ENCODE measurements at places on chromosomes 3 and 15.
A peak's percentile ranks its signal among the peaks of the same experiment; 100 is the strongest.

GRCh38 chr15:39770748-39771689 is 11.6 kb downstream of the FSIP1 start:
- DNase-seq, result no peak

GRCh38 chr3:180267202-180267843 is 230.6 kb upstream of the PEX5L start:
- no peak for DNase-seq

DNA sequence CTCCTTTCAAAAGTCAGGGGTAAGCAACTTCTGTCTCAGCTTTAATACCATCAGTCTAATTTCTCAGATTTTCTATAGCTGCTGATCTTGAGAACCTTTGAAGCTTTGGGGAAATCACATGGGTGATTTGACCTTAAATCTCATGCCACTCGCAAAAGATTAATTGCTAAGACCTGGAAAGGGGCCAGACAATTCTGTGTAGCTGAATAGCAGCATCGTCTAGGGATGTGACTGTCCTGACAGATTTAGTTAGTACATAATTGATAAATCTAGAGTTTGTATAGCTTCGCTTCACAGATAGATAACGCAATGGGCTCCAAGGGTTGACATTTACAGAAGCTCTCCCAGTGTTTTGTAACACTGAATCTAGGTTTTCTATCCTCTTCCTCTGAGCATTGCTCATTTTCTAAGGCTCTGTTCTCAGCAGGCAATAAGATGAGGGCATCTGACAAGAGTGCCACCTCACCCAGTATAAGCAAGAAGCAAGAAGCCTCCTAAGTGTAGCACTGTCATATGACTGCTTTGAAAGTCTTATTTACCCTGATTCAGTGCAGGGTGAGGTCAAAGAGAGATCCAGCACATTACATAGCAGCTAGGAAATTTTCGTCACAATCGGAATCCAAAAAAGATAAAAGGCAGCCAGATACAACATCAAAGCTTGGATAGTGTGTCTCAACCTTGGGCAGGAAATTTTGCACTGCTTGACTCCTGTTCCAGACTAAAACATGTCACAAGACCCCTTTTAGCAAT is 47.7 kb upstream of the DUT start:
- DNase-seq, result no peak

GRCh38 chr3:16864610-16865313 is 20.0 kb upstream of the PLCL2 start:
- DNase-seq, result no peak

GRCh38 chr3:110755345-110755744 is 316.3 kb upstream of the NECTIN3 start:
- DNase-seq, result no peak

DNA sequence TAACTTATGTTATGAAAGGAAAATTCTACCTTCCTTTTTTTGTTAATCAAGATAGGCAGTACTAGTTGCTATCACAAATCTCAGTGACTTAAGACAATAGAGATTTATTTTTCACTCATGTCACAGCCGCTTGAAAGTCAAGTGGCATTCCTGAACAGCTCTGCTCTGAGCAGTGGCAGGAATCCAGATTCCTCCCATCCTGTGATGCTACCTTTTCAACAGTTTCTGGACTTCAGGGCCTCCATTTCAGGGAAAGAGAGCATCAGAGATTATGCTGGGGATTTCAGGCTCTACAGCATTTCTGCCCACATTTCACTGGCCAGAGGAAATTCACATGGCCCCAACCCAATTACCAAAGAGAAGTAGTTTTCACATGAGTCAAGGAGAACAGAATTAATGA is 83.4 kb downstream of the IL1RAP start:
- no peak for DNase-seq

DNA sequence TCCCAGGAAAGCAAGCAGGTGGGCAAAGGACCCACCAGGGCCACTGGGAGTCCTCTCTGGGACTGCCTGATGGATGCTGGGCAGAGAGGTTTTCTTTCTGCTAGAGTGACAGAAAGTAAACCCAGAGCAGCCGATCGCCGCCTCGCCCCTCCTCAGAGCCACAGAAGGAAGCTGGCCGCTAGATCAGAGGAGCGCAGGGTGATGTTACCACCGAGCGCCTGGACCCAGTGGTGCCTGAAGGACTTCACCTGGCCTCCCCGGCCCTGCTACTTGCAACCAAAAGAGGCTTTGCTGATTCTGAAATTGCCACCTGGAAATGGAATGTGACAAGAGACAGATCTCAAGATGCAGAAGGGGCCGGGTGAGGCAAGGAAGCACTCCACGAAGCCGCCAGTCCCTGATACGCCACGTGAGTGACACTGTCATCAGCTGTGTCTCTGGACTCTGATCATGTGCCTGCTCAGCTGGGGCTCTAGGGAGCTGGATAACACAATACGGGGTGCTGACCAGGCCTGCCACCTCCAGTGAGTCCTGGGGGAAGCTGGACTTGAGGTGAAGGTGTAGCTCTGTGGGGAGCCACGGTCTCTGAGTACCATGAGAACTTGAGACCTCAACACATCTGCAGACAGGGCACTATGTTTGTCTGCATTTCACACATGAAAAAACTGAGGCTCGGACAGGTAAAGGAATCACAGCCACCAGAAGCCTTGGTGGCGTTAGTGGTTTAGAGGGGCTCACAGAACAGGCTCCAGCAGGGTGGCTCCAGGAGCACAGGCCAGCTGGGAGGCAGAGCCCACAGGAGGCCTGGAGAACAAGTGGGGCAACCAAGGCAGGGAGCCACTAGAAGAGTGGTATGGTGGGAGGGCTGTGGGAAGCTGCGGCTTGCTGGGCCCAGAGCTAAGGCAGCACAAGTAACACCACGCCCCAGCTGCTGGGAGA is 137.9 kb upstream of the PRR20G start:
- no peak for DNase-seq

DNA sequence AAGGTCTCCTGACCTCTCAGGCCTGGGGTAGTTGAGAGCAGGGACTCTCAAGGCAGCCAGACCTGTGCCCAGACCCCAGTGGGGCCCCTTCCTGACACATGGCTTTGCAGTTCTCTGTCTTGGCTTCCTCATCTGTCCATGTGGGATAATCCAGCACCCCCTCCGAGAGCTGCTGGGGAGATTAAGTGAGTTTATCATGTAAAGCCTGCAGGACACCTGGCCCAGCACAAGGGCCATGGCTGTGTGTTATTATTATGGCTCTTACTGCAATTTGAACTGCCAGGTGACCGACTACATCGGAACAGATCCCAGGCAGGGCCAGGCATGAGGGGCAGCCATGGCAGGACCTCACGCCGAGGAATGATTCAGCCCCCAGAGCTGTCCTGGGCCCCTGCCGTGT is 12.6 kb downstream of the DUSP7 start:
- no peak for DNase-seq

DNA sequence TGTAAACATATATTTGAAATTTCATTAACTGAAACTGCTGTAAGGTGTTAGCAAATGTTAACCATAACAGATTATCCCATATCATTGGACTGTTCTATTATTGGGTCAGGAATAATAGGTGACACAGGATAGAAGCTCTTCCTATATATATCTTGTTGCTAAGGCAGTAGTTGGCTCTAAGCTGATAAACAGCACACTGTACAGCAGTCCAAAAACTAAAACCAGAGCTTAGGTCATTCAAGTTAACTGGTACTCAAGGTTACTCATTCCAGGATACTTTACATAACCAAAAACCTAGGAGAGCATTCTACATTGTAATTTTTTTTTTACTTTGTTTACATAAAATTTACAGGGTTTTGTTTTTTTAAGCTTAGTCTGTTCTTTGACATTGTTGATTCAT is 8.9 kb downstream of the DNAJC19 start:
- DNase-seq, result no peak

DNA sequence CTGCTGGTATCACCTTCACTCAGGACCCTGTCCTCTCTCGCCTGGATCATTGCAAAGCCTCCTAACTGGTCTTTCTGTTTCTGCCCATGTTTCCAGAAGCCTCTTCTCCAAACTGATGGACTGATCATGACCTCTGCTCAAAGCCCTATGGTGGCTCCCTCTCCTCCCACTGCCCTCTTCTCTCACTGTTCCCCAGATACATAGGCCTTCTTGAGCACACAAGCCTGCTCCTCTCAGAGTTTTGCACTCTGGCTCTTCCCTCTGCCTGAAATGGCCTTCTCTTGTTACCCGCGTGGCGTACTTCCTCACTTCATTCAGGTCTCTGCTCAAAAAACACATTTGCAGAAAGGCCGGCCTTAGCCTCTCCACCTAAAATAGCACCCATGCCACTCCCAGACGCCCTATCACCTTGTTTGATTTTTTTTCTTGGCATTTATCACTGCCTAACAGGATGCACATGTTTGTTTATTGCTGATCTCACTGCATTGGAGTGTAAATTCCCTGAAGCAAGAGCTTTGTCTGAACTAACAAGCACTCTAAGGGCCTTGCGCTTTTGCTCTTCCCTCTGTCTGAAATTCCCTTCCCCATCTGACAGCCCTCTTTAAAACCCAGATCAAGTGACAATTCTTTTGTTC is 1.4 kb upstream of the ETFA start:
- no peak for DNase-seq

- DNase-seq, result no peak
These were observed 99.8 kb downstream of the MEGF11 start for GRCh38 chr15:66153549-66154415.

DNA sequence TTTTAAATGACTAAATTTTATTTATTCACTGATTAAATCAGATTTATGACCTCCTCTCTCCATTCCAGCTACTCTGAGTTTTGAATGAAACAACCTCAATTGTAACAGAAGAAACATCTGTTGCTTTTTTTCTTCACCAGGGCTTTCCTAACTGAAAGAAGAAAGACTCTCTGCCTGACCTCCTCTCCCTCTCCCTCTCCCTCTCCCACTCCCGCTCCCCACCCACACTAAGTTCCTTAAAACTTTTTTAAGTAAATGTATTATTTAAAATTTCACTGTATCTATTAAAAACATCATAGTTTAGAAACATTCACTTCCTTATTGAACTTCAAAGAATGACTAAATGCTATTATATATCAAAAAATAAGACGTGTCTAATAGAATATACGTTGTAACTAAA is 122.0 kb downstream of the TFDP2 start:
- DNase-seq, result no peak

GRCh38 chr3:151625586-151625985 is 108.1 kb upstream of the AADACL2 start:
- DNase-seq, result no peak

- peak; percentile 67 for DNase-seq
These were observed 19.5 kb downstream of the TKT start for GRCh38 chr3:53236112-53236841.

- DNase-seq, result no peak
These were observed 78.2 kb downstream of the NEDD4 start for GRCh38 chr15:55915221-55915620.

DNA sequence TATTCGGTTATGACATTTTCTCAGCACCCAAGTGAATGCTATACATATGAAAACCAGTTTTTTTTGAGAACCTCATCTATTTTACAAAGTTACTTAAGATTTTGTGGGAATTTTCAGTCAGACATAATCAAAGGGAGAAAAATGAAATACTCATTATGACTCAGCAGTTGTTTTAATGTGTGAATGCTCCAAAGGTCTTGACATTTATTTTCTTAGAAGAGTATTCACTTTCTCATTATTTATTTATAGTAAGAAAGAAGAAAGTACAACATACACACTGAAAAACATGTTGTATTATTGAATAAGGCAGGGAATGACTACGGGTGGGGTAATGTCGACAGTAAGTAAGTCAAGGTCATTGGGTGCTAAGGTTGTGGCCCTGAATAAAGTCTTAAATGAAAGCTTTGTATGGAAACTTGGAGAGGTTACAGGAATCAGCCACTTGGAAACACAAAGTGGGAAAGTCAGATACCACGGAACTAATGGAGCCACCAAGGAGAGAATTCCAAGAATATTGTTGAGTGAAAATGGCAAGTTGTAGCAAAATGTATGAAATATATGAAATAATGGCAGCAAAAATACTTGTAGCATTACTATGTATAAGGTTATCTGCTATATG is 844.5 kb downstream of the TBL1XR1 start:
- no peak for DNase-seq

DNA sequence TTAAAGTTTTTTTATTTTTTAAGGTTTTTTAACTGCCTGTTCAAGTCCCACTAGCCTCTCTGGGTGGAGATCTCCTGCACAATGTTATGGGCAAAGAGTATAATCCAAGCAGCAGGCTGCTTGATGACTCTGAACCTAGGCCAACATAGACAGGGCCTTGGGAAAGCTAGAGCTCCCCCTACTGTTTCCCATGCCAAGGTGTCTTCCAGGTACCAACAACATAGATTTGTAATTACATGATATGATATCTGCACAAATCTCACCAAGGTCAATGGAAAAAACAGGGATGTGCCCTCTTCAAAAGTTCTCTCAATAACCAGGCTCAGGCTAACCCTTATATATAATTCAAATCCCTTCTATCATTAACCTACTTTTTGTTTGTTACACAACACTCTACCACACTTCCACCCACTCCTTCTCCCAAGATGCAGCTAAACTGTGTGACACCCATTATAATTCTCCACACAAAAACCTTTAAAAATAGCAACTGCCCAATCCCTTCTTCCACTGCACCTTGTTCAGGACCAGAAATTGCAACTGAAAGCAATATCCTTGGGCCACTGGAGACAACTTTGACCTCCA is 43.8 kb downstream of the RBM15B start:
- peak; percentile 28 for DNase-seq

DNA sequence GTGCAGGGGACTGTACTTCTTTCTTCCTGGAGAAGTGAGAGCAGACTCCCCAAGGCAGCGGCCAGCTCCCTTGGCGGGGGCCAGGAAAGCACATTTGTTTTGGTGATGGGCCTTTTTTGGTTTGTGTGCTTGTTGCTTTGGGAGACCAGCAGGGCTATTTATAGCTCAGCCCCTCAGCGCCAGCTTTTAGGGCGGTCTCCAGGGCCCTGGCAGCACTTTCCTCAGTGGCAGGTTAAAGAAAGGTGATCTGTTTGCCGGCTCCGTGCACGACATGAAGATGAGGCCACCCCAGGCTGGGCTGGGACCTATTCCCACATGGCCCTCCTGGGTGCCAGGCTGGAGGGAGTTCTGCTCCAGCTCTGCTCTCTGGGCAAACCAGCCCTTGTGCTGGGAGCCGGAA is 21.8 kb downstream of the SLC6A11 start:
- DNase-seq, result no peak

DNA sequence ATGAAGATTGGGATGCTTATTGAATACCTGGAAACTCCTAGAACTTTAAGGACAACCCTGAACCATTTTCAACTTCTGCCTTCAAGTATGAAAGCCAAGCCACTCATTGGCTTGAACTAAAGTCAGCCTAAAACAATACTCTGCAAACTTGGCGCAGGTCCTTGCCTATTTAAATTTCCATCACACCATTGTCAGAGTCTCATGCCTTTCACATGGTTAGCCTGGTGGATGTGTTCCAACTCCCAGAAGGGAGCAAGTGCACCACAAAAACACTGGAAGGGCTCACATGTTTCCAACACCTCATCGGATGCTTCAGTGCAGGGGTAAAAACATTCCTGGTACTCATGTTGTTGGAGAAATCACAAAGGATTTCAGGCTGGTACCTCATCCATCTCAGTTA is 511.6 kb upstream of the MDFIC2 start:
- DNase-seq, result no peak

- no peak for DNase-seq
These were observed 60.1 kb downstream of the ADAMTS9 start for GRCh38 chr3:64627471-64628321.

- DNase-seq, result no peak
These were observed 51.7 kb downstream of the SPATA12 start for GRCh38 chr3:57112206-57112605.

- DNase-seq, result no peak
These were observed 42.1 kb downstream of the PPCDC start for GRCh38 chr15:75065467-75065850.

GRCh38 chr3:128970740-128971047 is 23.2 kb downstream of the CFAP92 start:
- DNase-seq, result peak; percentile 85

Data from MV-4-11 (cell line).